ENCODE measurements at places on chromosomes 13 and 19.
A peak's percentile ranks its signal among the peaks of the same experiment; 100 is the strongest.

GRCh38 chr19:46860846-46861690 is at the start of gene ARHGAP35:
TSS of gene ARHGAP35 (plus strand) at chr19:46860997. CDS start at chr19:46918676, 57,679 bp downstream.
- peak; percentile 75 for DNase-seq

DNA sequence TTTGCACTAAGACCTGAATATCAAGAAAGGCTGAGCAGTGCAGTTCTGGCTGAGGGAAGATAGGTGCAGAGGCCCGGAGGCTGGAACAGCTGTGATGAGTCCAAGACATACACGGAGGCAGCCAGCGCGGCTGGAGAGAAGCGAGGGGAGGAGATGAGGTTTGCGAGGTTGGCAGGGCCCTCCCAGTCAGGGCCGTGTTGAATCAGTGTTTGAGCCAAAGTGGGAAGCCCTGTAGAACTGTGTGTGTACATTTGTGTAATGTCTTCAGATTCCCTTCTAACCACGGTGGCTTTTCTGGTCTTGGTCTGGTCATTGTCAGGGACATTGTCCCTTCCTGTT is 34.9 kb downstream of the PAK4 start:
- no peak for DNase-seq

GRCh38 chr19:51663650-51664049 is 17.0 kb upstream of the SIGLEC14 start:
- DNase-seq: no peak

GRCh38 chr19:8611877-8612806 is 1.6 kb upstream of the ADAMTS10 start:
- DNase-seq: no peak

DNA sequence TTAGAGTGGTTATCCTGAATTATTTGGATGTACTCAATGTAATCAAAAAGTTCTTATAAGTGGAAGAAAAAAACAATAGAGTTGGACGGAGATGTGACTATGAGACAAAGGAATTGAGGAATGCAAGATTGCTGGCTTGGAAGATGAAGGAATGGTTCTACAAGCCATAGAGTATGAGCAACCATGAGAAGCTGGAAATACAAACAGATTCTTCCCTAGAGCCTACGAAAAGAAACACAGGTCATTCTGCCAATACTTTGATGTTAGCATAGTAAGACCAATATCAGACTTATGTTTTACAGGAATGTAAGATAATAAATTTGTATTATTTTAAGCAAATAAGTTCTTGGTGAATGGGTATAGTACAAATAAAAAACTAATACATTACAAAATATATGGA is 249.2 kb downstream of the DIAPH3 start:
- no peak for DNase-seq

DNA sequence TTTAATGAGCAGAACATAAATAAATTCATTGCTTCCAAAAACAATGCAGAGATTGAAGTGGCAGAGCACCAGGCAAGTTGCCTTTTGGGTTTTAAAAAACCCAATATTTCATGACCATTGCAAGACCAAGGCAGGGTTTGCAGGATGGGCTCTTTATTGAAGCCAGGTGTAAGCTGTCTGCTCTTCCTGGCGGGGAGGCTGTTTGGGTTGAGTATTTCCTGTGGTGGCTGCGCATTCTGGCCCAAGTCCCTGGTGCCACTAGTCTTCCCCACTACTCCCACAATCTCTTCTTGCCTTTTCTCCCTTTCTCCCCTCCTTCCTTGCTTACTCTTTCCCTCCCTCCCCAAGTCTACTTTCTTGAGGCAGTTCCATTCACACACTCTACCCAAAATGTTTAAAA is 116.4 kb downstream of the AKAP11 start:
- no peak for DNase-seq

- DNase-seq: no peak
Measured at GRCh38 chr19:54600212-54600611, 6.8 kb downstream of the LILRA1 start.

DNA sequence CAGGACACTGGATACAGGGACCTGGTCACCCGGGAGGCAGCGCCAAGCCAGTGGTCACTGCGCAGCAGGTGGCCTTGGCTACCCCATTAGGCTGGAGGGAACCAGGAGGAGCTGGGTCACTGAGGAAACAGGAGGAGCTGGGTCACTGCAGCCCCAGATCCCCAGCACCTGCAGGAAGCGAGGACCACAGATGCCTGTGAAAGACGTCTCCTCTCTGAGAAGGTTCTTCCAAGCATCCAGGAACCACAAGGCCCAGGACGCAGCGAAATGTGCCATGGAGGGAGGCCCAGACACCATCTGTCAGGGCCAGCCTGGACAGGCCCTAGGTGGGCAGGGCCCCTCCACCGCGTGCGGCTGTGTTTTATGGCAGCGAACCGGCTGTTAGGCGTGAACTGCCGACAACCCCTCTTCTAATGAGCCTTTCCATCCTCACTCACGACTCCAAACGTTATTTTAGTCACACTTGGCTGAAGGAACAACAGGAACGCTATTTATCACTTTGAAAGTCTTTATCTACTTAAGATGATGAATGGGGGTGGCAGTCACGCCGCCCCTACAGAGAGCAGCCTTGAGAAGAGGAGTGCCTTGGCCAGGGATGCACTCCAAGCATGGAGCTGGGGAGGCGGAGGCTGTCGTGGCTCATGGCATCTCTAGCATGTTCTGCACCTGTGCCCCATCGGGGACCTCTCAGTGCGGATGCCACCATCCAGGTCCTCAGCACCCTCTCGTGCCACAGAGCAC is 53.3 kb downstream of the CEBPG start:
- DNase-seq: peak; percentile 48

DNA sequence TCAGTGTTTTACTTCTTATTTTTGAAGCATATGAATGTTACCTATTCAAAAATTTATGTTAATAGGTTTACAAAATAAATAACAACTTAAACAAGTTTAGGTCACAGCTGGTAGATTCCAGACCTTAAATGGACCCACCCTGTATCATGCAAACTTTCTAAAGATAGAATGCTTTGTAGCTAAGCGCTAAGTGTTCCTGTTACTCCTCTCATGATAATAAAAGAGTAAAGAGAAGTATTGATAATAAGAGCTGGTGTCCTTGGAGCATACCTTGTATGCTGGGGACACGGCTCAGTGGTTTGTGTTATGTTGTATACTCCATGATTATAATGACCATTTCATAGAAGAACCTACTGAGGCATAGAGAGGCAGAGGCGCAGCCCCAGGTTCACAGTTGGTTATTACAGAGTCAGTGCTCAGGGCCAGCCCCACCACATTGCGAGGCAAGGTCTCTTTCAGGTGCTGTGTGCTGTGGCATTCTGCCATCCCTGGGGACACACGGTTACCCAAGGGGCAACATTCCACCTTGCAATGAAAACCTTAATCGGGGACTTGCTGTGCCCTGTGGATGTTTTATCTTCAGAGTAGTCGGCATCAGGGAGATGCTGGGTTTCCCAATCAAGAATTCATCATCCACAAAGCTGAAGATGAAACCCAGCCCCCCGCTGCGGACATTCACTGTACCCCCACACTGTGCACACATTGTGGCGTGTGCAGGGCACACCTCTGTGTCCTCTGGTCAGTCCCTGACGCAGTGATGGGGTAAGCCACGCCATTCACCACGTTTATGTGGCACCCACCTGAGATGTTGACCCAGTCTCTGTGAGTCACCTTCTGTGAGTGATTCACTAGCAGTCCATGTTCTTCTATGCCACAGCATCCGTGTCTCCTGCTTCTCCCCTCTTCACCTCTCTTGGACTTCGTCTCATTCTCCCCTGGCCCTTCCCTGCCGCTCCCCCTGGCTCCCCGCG is 186.7 kb downstream of the COL4A1 start:
- no peak for DNase-seq

GRCh38 chr13:29503041-29503837 is 92.2 kb downstream of the SLC7A1 start:
- no peak for DNase-seq

GRCh38 chr13:53807251-53807834 is 778.7 kb downstream of the OLFM4 start:
- no peak for DNase-seq

- DNase-seq: no peak
Measured at GRCh38 chr19:32830231-32831014, 39.1 kb downstream of the SLC7A9 start.

GRCh38 chr13:27678306-27679040 is 56.8 kb downstream of the POLR1D start:
- DNase-seq: no peak

GRCh38 chr19:51129716-51130115 is 5.0 kb downstream of the SIGLEC9 start:
- no peak for DNase-seq

DNA sequence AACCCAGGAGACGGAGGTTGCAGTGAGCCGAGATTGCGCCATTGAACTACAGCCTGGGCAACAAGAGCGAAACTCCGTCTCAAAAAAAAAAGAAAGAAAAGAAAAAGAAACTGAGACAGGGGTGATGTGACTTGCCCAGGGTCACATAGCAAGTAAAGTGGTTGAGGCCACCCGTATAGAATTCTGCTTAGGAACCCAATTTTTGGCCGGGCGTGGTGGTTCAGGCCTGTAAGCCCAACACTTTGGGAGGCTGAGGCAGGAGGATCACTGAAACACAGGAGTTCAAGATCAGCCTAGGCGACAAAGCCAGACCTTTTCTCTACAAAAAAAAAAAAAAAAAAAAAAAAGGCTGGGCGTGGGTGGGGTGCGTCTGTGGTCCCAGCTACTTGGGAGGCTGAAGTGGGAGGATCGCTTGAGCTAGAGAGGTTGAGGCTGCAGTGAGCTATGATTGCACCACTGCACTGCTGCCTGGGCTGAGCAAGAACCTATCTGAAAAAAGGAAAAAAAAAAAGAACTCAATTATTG is 1.3 kb downstream of the SNRPA start:
- DNase-seq: no peak

GRCh38 chr13:46796129-46796514 is 839 bp downstream of the ESD start:
- DNase-seq: no peak

DNA sequence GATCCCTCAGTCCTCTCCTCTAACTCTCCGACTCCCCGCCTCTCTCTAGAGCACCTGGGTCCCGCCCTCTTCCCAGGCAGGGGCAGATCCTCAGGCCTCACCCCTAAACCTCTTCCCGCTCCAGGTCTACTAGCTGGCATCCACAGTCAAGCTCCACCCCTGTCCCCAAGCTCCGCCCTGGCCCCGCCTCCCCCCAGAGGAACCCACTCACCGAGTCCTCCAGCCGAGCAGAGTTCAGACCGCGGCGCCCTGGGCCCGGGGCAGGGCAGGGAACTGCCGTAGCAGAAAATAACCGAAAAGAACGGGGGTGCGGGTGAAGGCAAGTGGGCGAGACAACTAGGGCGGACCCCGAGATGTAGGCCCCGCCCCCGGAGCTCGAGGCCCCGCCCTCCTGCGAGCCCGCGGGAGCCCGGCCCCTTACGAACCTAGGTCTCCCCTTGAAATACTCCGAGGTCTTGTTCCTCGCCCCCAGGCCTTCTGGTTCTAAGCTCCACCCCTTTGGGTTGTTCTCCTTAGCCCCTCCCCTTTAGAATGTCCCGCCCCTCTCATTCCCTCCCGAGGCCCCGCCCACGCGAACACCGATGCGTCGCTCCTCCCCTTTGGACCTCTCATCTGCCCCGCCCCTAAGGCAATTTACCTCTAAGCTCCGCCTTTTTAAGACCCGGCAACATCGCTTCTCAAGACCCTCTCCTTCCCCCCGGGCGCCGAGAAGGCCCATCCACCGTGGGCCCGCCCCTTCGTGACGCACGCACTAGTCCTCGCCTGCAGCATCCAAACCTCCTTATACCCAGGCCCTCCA is at the start of gene GGN:
Gene GGN (minus strand): TSS at position 485 of the 799 bp plus-strand sequence. CDS start 773 bp downstream, outside the sequence.
- peak; percentile 96 for DNase-seq

GRCh38 chr19:49954933-49955332 is 6.0 kb downstream of the SIGLEC11 start:
- no peak for DNase-seq

DNA sequence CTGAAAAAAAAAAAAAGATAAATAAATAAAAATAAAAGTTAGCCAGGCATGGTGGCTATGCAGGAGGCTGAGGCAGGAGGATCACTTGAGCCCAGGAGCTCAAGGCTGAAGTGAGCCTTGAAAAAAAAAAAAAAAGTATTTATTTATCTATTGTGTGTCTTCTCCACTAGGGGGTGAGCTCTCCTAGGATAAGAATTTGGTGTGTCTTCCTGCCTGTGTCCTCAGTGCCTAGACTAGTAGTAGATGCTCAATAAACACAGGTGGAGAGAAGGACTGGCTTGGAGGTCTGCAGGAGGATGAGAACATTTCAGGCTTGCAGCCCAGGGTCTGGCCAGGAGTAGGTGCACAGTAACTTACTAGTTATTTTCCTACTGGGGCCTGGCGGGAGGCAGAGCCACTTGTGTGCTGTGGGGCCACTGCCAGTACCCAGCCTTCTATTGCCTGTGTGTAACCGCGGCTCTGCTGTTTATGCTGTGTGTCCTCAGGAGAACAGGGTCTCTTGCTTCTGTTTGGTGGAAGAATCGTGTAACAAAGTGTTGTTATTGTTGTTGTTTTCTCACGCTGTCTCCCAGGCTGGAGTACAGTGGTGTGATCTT is 5.4 kb downstream of the LMTK3 start:
- no peak for DNase-seq

GRCh38 chr13:29428310-29429181 is 166.9 kb downstream of the SLC7A1 start:
- DNase-seq: no peak

GRCh38 chr19:49447485-49448431 is 3.9 kb downstream of the PIH1D1 start:
- DNase-seq: no peak

GRCh38 chr19:40366697-40367561 is 18.4 kb downstream of the PLD3 start:
- DNase-seq: no peak

GRCh38 chr13:76846363-76846762 is 39.8 kb downstream of the KCTD12 start:
- no peak for DNase-seq

- no peak for DNase-seq
Measured at GRCh38 chr13:33280923-33281322, 4.6 kb downstream of the STARD13 start.

GRCh38 chr19:33175886-33176669 is 18.1 kb upstream of the LRP3 start:
- no peak for DNase-seq

- no peak for DNase-seq
Measured at GRCh38 chr13:99174533-99175100, 26.0 kb upstream of the UBAC2 start.

GRCh38 chr13:94056362-94056990 is 423.0 kb downstream of the DCT start:
- DNase-seq: no peak

GRCh38 chr19:32233885-32234284 is 111.5 kb upstream of the ZNF507 start:
- DNase-seq: no peak

DNA sequence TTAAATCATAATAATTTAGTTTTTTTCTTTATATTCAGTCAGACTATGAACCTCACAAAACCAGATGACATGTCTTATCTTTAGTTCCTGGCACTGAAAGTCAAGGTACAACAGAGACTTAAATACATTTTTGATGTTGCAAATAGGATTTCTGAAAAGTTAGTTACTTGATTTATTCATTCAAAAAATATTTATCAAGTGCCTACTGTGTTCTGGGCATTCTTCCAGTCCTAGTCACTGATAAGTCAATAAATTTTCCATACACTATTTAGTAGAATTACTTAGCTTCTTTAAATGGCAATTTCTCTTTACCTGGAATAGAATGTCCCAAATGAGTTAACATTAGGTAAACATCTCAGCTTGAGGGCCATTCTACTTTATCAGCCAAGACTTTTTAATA is 938.3 kb upstream of the PCDH9 start:
- DNase-seq: no peak

Measured in upper lobe of left lung (tissue), 6 donors.